ENCODE measurements at places on chromosomes 1 and 21. TPM values are rescaled to one million over a fixed set of nuclear protein-coding genes. Genes with fewer than 3 reads are reported as not detected.

CPT2 gene
- 27.4 TPM for total RNA-seq

MTARC1 gene
- total RNA-seq = 73.1 TPM

SLC6A9 gene
- 11.3 TPM for total RNA-seq

- DNase-seq = no peak
Observed at GRCh38 chr1:119794230-119794875, 16.9 kb downstream of the REG4 start.

GRCh38 chr1:59635097-59635496 is 179.7 kb upstream of the HOOK1 start:
- DNase-seq = no peak

- no peak for DNase-seq
Observed at GRCh38 chr1:31577515-31578192, 1.3 kb downstream of the TINAGL1 start.

GRCh38 chr1:68969441-68969840 is 472.6 kb upstream of the DEPDC1 start:
- peak; percentile 73 for DNase-seq

GRCh38 chr1:56194701-56195300 is 384.6 kb downstream of the PLPP3 start:
- DNase-seq = no peak
